ENCODE measurements at places on chromosomes 4 and X. TPM values are rescaled to one million over a fixed set of nuclear protein-coding genes. Genes with fewer than 3 reads are reported as not detected.

Gene TLR1
- 26.0 TPM for total RNA-seq

Gene NPY2R
- not detected for total RNA-seq

Gene SPARCL1
- 0.99 TPM for total RNA-seq

Gene SORBS2
- total RNA-seq: not detected

DNA sequence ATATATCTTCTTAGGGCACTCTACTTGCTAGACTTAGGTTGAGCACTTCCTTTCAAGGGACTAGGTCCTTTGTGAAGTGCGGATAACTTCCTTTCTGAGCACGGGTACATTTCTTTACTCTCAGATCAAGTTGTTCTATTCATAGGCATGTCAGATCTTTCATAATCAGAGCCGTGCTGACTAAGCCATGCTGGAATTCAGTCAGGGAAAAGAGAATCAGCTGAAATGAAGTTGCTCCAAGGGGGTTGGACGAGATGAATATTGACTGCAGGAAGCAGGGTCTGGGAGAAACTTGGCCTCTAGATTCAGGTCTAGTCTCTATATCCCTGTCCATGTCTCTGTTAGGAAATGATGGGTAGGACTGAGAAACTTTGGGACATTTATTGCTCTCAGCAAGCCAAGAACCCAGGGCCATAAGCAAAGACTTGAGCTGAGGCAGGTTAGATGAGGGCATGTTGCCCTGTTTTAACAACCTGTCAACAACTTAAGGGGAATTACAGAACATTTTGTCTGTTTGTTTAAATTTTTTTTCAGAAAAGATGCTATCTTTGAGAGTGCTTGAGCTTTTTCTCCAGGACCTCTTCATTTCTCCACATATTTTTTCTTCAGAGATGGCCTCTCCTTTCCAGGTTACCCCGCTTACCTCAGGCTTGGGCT lies 28.3 kb downstream of the AREG start:
- H3K36me3 ChIP-seq: no peaks in the 10 kb centered on the region
- H3K4me3 ChIP-seq: no peak overlapping the region
- H3K27me3 ChIP-seq: no peaks in the 10 kb centered on the region
- H3K4me1 ChIP-seq: no peaks in the 10 kb centered on the region

DNA sequence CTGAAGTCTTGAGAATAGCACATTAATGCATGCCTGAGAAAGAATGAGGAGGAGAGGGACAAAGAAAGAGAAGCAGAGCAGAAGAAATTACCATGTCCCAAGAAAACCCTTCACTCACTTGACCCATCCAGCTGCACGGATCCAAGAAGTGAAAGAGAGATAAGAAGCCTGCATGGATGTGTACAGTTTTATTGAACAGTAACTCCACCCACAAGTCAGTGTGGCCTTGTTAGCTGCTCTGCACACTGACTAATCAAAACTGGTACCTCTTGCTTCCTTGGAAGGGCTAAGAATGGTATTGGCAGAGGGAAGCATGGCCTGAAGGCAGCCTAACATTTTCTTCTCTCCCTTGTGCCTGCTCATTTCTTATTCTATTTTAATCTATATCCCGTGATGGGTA lies 163.9 kb downstream of the SLC7A11 start:
- DNase-seq: no peak
- H3K36me3 ChIP-seq: no peaks in the 10 kb centered on the region
- no peak overlapping the region for H3K4me3 ChIP-seq
- H3K27me3 ChIP-seq: no peaks in the 10 kb centered on the region

DNA sequence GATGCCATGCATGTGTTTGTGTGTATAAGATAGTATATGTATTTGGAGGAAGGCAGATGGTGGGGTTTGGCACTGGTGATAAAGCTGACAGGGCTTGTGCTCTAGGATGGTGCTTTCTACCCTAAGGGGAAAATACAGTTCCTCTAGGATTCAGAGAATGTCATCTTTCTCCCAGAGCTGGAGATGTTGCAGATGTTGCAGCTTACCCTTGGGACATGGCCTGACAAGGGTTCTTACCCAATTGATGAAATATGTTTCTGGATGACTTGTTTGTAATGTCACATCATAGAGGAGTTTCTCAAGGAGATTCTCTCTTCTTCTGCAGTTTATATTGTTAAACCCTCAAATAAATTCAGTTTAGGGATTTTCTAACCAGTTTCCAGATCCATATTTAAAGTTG lies 52.5 kb upstream of the PITX2 start:
- no peaks in the 10 kb centered on the region for H3K36me3 ChIP-seq
- H3K4me3 ChIP-seq: no peak overlapping the region
- no peak overlapping the region for H3K27ac ChIP-seq
- no peaks in the 10 kb centered on the region for H3K27me3 ChIP-seq
- no peaks in the 10 kb centered on the region for H3K4me1 ChIP-seq

DNA sequence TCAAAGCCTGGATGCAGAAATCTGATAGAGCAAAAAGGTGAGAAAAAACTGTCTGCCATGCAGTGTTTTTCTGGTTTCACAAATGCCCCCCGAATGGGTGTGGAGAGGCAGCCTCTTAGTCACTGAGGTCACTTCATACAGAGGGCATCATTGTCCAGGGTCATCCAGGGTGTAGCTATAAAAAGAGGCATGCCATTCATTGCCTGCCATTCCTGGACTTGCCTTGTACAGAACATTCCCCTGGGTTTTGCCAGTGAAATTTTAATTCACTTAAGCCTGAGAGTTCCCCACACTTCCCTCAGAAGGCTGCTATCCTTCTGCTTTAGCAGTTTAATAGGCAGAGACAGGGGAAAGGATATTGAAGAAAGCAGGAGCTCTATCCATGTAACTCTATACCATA lies 230.3 kb downstream of the UNC5C start:
- H3K4me3 ChIP-seq: no peak overlapping the region
- no peaks in the 10 kb centered on the region for H3K36me3 ChIP-seq
- no peak overlapping the region for H3K27ac ChIP-seq
- no peaks in the 10 kb centered on the region for H3K27me3 ChIP-seq
- no peaks in the 10 kb centered on the region for H3K4me1 ChIP-seq

DNA sequence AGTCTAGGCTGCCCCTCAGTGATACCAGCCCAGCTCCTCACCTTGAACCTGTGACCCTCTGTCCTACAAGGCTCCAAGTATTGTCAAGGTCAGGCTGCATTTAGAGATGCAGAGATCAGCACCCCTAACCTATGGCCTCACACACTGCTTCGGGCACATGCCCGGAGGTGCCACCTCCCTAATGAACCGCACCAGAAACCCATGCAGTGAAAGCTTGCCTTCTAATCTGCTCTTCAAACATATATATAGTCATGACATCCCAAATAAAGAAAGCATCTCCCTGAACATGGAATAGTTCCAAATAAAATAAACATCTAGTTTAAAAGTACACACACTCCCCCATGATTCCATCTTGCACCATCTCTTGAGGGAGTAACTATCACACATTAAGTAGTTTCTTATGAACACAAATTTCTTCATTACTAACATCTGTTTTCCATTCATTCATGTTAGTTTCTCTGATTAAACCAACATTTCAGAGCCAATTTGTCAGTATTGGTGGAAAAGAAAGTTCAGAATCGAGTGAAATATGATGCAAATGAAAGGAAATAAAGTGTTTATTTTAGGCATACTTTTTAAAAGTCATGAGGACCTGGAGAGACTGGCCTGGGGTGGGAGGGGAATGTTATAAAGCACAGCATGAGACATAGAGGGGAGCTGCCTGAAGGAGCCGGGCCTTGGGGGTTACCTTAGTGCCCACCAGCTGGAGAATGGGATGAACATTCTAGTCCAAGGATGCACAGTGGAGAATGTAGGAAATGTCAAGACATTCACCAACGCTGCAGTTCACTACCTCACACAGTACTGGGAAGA lies 19.2 kb downstream of the CC2D2A start:
- no peak for DNase-seq
- H3K27ac ChIP-seq: no peak overlapping the region
- no peak overlapping the region for H3K4me3 ChIP-seq
- H3K36me3 ChIP-seq: no peaks in the 10 kb centered on the region
- H3K4me1 ChIP-seq: no peaks in the 10 kb centered on the region
- H3K27me3 ChIP-seq: no peaks in the 10 kb centered on the region

DNA sequence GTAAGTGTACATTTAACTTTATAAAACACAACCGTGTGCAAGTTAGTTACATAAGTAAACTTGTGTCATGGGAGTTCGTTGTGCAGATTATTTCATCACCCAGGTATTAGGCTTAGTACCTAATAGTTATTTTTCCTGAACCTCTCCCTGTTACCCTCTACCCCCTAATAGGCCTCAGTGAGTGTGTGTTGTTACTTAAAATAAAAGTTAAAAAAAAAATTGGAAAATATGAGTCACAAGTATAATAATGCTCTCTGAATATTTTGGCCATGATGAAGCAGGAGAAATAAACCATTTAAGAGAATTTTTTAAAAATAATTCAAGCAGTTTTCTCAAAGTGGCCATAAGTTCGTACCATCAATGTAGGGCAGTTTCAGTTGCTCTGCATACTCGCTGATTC lies 105.1 kb upstream of the GRID2 start:
- no peaks in the 10 kb centered on the region for H3K27me3 ChIP-seq
- no peak overlapping the region for H3K27ac ChIP-seq
- no peak for DNase-seq
- no peak overlapping the region for H3K4me3 ChIP-seq
- H3K4me1 ChIP-seq: no peaks in the 10 kb centered on the region
- H3K36me3 ChIP-seq: no peaks in the 10 kb centered on the region

DNA sequence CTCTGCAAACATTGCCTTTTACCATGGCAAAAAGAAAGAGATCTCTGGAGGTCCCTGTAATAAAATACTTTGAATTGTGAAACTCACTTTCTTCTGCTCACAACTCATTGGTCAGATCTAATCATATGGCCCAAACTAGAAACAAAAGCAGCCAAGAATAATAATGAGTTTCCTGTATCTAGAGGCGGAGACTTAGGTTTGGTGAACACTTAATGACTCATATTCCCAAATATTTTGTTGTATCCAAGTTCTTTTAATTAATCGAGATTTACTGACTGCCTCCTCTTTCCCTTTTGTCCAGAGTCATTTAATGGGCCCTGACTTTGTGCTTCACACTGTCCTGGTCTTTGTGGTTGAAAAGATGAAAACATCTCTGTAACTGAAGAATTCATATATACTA lies 190.6 kb downstream of the CCSER1 start:
- no peaks in the 10 kb centered on the region for H3K36me3 ChIP-seq
- no peaks in the 10 kb centered on the region for H3K27me3 ChIP-seq

DNA sequence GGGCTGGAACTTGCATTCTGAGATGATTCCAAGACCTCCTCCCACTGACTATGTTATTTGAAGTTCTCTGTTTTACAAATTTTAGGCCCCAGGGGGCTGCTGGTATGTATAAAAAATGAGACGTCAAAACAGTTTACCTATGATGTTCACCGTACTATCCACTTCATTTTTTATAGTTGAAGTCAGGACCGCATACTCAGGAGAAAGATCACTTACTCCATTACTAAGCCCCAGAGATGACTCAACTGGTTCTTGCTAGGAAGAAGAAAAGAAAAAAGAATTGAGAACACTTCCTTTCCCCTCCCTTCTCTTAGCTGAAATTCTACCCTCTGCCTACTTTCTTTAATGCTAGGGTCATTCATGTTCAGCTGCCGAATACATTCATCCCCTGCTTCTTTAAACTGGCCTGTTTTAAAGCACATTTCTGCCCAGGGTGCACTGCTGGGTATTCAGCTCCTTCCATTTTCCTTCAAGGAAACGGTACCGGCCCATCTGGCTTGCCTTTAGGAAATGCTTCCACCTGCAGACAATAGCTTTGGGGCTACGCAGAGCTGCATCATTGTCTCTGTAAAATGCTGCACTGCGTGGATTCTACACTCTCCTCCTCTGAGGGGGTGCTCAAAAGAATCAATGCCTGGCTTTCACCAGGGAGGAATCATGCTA lies 66.2 kb downstream of the IRF2 start:
- no peaks in the 10 kb centered on the region for H3K27me3 ChIP-seq
- H3K36me3 ChIP-seq: peaks cover 67% of the 10 kb centered on the region
- peaks cover 27% of the 10 kb centered on the region for H3K4me1 ChIP-seq

DNA sequence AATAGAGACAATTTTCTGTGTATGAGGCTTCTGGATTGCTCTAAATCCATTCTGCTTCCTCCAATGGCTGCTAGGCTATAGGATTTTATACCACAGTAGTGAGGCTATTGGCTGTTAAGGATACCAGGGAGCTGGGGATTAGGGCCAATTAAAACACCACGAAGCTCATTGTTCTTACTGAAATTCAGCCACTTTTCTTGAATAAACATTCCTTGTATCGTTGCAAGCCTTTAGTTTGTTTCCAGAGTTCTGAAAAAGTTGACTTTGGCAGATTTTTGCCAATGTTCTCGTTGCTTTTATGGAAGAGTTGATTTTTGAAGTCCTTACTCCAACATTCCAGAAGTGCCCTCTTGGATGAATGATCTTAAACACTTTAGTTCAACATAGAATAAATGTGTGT lies 238.4 kb upstream of the TEX13A start:
- no peaks in the 10 kb centered on the region for H3K4me1 ChIP-seq
- no peaks in the 10 kb centered on the region for H3K36me3 ChIP-seq
- no peak overlapping the region for H3K4me3 ChIP-seq
- DNase-seq: no peak

GRCh38 chrX:132090403-132091159 lies 37.2 kb downstream of the FRMD7 start:
- H3K27ac ChIP-seq: no peak overlapping the region
- DNase-seq: no peak
- no peaks in the 10 kb centered on the region for H3K4me1 ChIP-seq

DNA sequence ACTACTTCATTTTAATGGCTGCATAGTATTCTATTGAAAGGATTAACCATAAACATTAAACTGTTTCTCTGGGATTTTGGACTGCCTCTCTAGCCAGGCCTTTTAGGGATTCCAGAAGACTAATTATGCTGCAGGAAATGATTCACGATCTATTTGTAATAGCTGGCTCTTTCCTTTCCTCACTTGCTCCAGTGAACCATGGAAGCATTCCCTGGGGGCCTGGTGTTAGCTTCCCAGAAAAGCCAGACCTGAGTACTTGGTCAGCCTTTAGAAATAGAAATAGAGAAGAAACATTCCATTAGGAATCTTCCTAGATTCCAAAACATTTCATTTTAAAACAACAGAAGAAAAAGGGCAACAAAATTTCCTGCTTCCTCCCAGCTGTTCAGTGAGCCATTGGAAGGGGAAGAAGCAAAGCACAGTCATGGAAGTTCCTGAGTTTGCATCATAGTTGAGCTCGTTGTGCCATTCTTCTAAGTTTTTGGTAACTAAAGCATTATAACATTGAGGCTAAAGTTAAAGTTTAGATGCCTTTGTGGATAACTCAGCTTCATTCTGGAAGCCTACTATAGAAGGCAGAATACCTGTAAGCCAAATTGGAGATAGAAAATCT lies 83.5 kb downstream of the NPNT start:
- H3K4me1 ChIP-seq: no peaks in the 10 kb centered on the region
- no peak for DNase-seq
- no peak overlapping the region for H3K27ac ChIP-seq
- no peaks in the 10 kb centered on the region for H3K27me3 ChIP-seq
- H3K36me3 ChIP-seq: no peaks in the 10 kb centered on the region

Measured in T-cell (primary cell).